ENCODE measurements at places on chromosomes 6 and 20.
A peak's percentile ranks its signal among the peaks of the same experiment; 100 is the strongest.

DNA sequence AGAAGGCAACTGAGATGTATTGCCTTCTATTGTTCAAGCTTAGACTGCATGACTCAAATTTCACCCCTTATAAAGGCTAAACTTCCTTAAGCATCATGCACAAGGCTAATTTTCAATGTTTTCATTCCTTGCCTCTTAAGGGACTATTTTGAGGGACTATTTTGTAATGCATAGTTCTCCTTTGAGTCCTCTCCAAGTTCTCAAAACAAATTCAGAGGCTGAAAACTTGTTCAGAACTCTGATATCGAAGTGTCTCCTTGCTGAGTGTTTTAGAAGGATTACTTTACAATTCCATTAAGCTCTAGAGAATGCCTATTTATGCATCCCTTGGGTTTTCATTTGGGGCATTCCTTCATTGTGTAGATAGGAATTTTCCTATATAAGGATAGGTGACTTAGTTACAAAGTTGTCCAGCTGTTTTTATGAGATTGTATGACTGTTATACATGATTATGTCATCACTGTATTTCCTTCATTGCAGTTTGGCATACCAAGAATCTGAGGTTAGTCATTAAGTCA, 41.7 kb downstream of the COL19A1 start:
- H3K27ac ChIP-seq = no peak overlapping the region
- no peaks in the 10 kb centered on the region for H3K36me3 ChIP-seq
- H3K4me1 ChIP-seq = no peaks in the 10 kb centered on the region

DNA sequence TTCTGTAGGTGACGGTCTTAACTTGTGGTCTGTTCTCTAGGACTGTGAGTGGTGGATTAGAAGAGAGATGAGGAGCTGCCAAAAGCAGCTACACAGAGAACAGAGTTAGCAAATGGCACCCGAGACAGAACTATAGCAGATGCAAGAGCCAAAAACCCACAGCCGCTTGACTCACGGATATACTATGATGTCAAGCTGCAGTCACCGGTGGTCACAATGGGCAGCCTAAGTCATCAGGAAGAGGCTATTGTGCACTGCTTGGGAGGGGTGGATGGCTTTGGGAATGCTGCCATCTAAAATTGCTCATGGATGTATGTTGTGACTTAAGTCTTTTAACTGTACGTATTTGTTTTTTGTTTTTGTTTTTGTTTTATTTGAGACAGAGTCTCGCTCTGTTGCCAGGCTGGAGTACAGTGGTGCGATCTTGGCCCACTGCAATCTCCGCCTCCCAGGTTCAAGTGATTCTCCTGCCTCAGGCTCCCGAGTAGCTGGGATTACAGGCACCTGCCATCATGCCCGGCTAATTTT, at the start of gene GTSF1L:
Gene GTSF1L, minus strand, starts transcription at position 192 of the 528 bp plus-strand sequence. CDS start 308 bp downstream, outside the sequence.
- H3K4me3 ChIP-seq = no peak within 1 kb of the TSS
- H3K27me3 ChIP-seq = peaks cover 8% of the 10 kb centered on the region
- H3K27ac ChIP-seq = no peak within 1 kb of the TSS

DNA sequence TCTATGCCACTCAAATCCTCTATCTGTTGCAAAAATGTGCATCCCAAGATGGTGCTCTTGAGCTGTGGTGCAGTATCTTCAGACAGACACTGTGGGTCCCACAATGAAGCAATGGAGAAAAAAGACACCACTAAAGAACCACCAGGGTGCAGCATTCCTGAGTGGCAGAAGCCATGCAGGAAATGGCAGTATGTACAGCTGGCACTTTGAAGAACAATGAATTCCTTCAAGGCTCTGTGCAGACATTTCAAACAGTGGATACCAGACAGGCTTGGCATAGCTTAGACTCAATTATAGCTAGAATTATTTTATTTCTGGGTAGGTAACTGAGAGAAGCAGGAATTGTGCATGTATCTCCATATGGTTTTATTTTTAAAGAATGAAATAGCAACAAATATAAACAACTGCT, 24.0 kb upstream of the HDAC2 start:
- H3K27ac ChIP-seq = no peak overlapping the region
- no peaks in the 10 kb centered on the region for H3K27me3 ChIP-seq
- no peaks in the 10 kb centered on the region for H3K36me3 ChIP-seq
- no peak for DNase-seq

GRCh38 chr20:35831029-35831428, 59.2 kb downstream of the PHF20 start:
- DNase-seq = no peak
- H3K4me3 ChIP-seq = no peak overlapping the region
- no peaks in the 10 kb centered on the region for H3K36me3 ChIP-seq
- no peak overlapping the region for H3K27ac ChIP-seq
- no peaks in the 10 kb centered on the region for H3K27me3 ChIP-seq

DNA sequence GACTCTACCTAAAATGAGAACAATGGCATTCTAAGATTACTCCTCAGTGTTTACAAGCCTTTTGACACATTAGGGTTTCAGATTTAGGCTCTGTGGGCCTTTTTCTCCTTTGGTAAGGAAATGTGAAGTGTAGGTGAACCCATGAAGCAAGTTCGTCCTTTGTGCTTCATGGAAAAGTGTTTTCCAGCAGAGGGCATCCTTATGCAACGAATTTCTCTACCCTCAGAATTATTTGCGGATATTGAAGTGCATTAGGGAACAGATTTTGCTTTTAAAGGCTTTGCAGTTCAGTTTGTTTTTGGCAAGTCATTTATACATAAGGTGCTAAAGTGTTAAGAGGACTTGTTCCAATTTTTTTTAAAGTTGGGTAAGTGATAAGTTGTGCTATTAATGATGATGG, 55.7 kb upstream of the FERMT1 start:
- no peaks in the 10 kb centered on the region for H3K4me1 ChIP-seq
- H3K36me3 ChIP-seq = no peaks in the 10 kb centered on the region
- DNase-seq = no peak
- H3K27ac ChIP-seq = no peak overlapping the region

- H3K36me3 ChIP-seq = no peaks in the 10 kb centered on the region
- DNase-seq = no peak
- no peak overlapping the region for H3K4me3 ChIP-seq
- peaks cover 17% of the 10 kb centered on the region for H3K4me1 ChIP-seq
Observed at GRCh38 chr6:157014871-157015270, 237.7 kb downstream of the ARID1B start.

- no peak overlapping the region for H3K4me3 ChIP-seq
- no peak overlapping the region for H3K27ac ChIP-seq
- H3K27me3 ChIP-seq = no peaks in the 10 kb centered on the region
- peaks cover 30% of the 10 kb centered on the region for H3K4me1 ChIP-seq
Observed at GRCh38 chr6:5676701-5677100, 330.0 kb downstream of the NRN1 start.

DNA sequence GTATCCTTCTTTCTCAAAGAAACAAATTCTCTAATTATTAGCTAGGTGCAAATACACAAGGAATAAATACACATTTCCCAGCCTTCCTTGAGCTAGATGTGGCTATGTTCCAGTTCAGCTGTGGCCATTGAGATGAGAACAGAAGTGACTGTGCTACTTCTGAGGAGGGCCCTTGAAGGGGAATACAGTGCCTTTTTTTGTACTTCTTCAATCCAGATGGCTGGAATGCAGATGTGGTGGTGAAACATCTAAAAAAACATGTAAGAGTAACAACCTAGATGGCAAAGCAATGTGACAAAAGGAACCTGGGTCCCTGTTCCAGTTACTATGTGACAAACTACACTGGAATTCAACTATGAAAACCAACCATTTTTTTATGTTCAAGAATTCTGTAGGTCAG, 115.4 kb upstream of the DST start:
- no peaks in the 10 kb centered on the region for H3K36me3 ChIP-seq
- H3K4me1 ChIP-seq = peaks cover 10% of the 10 kb centered on the region
- DNase-seq = no peak
- no peaks in the 10 kb centered on the region for H3K27me3 ChIP-seq

- H3K4me3 ChIP-seq = no peak overlapping the region
- H3K27ac ChIP-seq = no peak overlapping the region
- no peaks in the 10 kb centered on the region for H3K36me3 ChIP-seq
Observed at GRCh38 chr6:165769884-165770283, 106.8 kb upstream of the PDE10A start.

GRCh38 chr6:1612974-1613306, 3.2 kb downstream of the FOXC1 start:
- no peak overlapping the region for H3K27ac ChIP-seq
- H3K4me1 ChIP-seq = peaks cover 53% of the 10 kb centered on the region
- DNase-seq = no peak
- no peaks in the 10 kb centered on the region for H3K36me3 ChIP-seq
- peak overlapping the region; percentile 71 for H3K4me3 ChIP-seq

DNA sequence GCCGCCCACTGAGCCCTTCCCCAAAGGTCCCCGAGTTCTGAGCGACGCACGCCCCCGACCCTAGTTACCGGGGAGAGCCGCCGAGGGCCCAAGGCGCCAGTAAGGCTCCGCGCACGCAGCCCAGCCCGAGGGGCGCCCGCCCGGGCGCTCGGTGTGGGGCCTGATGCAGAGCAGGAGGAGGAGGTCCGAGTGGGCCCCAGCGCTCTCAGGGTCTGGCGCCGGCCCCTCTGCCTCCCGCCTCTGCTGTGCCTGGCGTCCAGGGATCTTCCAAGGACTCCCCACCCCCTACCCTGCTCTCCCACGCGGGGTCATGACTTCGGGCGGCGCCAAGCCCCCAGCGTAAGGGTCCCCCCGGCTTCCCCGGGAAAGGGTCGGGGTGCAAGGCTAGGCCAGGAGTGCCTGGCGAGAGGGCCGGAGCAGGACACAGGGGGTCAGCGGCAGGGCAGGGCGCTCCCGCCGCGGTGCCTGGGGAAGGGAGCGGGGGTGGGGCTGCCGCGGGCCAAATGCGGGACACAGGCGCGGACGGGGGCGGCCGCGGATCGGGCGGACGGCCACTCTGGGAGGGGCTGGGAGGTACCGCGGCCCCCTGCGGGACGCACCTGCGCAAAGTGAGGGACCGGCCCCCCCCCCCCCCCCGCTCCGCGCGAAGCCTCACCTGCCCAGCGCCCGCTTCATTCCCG, 637 bp downstream of the ABHD12 start:
- H3K36me3 ChIP-seq = no peaks in the 10 kb centered on the region
- peak; percentile 76 for DNase-seq
- H3K4me1 ChIP-seq = peaks cover 19% of the 10 kb centered on the region
- peak overlapping the region; percentile 94 for H3K27ac ChIP-seq
- H3K4me3 ChIP-seq = peak overlapping the region; percentile 90

DNA sequence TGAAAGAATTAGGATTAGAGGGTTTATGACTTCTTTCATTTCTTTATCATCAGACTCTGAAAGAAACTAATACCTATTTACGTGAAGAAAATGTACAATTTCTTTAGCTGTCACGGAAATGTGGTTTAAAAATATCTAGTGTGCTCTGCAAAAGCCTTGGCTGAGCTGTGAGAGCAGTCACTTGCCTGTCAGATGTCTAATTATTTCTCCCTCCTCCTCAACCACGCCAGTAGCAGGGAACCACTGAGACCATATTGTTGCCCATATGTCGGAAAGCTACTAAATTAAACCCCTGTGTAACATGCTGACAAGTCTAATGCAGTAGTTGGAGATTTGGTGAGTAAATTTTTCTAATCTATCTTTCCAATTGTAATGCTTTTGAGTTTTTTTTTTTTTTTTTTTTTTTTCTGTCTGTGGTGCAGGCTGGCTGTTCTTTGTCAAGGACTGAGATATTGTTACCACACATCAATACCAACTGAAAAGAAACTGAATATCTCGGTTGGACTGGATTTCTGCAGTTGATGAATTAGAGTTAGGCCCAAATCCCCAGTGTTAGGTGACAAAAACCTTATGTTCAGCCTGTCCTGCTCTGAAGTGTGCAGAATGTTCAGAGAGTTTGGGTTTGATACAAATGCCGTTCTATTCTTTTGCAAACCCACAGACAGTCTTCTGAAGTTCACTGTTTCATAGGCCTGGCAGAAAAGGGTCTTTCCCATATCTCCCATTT, 302.9 kb upstream of the SYNCRIP start:
- H3K4me3 ChIP-seq = no peak overlapping the region
- H3K27ac ChIP-seq = no peak overlapping the region
- H3K36me3 ChIP-seq = no peaks in the 10 kb centered on the region
- no peak for DNase-seq
- H3K27me3 ChIP-seq = no peaks in the 10 kb centered on the region
- no peaks in the 10 kb centered on the region for H3K4me1 ChIP-seq

DNA sequence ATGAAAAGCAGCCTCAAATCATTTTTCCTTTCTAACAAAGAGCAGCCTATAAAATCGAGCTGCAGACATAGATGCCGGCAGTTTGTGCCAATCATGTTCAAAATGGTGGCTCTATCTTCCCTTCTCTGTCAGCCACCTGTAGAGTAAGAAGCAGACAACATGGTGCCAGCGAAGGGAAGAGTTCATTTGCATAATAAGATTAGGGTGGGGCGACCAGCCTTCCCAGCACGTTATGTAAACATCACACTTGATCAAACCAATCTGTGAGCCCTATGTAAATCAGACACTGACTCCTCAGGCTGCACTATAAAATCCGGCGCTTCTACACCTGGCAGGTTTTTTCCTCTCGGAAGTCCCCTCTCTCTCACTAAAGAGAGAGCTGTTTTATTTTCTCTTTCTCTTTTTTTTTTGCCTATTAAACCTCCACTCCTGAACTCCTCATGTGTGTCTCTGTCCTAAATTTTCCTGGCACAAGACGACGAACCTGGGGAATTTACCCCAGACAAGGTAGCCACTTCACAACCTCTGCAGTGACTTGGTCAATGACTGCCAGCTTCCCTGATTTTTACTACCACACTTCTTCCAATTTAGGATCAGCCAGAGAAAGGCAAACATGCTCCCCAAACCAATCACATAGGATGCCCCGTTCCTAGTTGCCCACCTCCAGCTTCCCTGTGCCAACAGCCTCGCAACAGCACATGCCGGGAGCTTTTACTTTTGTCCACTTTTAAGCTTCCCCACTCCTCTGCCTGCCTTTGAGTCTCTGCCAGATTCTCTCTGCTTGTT, 12.9 kb downstream of the TPMT start:
- no peak overlapping the region for H3K4me3 ChIP-seq
- H3K4me1 ChIP-seq = no peaks in the 10 kb centered on the region
- peak overlapping the region; percentile 35 for H3K27ac ChIP-seq

DNA sequence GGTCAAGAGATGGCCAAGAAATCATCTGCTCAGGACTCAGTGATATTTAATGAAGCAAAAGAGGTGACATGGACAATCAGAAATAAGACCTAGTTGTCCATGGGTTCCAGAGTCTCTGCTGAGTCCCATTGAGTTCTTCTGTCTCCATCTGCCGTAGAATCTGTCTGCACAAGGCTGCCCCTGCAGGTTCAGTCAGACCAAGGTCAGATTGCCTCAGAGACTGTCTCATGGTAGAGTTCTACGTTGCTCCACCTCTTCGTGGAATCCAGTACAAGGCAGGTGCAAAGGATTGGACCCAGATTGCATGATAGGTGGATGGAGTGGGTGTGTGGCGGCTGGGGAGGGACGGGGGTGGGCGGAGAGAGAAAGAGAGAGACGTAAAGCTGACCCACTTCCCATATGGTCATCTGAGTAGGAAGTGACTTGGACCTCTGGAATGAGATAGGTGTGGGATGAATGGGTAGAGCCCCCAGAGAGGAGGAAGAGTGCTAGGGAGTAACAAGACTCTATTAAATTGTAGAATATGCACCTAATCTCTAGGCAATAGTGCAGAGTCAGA, 75.3 kb downstream of the SOBP start:
- no peaks in the 10 kb centered on the region for H3K4me1 ChIP-seq
- H3K27me3 ChIP-seq = no peaks in the 10 kb centered on the region
- no peaks in the 10 kb centered on the region for H3K36me3 ChIP-seq

GRCh38 chr6:158060455-158061360, 79.0 kb downstream of the SYNJ2 start:
- DNase-seq = peak; percentile 89
- peaks cover 44% of the 10 kb centered on the region for H3K4me1 ChIP-seq
- H3K4me3 ChIP-seq = peak overlapping the region; percentile 12
- H3K27me3 ChIP-seq = no peaks in the 10 kb centered on the region

- no peaks in the 10 kb centered on the region for H3K27me3 ChIP-seq
- H3K4me1 ChIP-seq = peaks cover 30% of the 10 kb centered on the region
- peak within 1 kb of the TSS; percentile 63 for H3K4me3 ChIP-seq
- peak; percentile 93 for DNase-seq
Observed at GRCh38 chr20:33731693-33732165, at the start of gene ZNF341. Gene ZNF341, plus strand, starts transcription at chr20:33731996. Its CDS starts 26 bp downstream, at chr20:33732022.
